ENCODE measurements at places on chromosomes 3 and 15.

- DNase-seq: no peak
Observed at GRCh38 chr3:65978116-65978515, 60.6 kb downstream of the MAGI1 start.

GRCh38 chr3:6281662-6282061 is 579.3 kb upstream of the GRM7 start:
- DNase-seq: no peak

DNA sequence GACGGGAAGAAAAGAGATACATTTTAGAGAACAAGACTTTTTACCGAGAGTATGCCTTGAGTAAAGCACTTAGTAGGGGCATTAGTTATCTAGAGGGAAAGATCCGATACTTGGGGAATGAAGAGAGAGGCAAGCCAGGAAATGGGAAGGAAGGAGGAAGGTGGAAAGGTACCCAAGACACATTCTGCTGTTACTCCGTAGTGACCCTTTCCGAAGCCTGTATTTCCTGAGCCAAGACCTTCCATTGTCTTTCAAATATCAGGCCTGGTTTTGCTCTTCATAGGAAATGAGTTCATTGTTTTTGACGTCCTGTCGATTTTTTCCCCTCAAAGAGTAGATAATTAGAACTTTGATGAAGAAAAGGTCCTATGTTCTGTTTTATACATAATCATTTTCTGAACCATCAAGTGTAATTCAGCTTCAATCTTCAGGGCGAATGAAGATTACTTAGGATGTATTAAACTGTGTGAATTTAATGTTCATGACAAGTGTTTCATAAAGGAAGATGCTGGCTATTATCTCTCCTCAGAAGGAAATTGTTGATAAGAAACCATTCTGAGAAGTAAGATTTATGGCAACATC is 95.7 kb downstream of the PPM1L start:
- no peak for DNase-seq

DNA sequence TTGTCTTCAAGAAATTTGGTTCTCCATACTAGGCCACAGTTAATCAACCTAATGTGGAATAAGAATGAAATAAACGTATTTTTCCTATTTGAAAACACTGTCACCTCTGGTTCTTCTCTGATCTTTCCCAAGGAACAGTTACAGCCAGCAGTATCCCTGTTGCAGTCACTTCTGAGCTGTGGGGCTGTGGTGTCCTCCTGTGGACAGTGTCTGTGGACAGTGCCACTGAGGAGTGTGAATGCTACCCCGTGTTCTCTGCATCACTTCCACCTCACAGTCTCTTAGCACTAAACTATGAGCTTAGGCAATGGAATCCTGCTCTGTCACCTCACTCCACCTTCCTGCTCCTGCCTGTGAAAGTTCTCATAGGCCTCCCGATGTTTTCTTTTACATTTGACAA is 817.5 kb downstream of the VGLL3 start:
- DNase-seq: no peak

- DNase-seq: no peak
Observed at GRCh38 chr3:17231537-17232261, 346.9 kb downstream of the PLCL2 start.

GRCh38 chr3:14861446-14862302 is 42.9 kb downstream of the FGD5 start:
- DNase-seq: no peak

GRCh38 chr3:183274609-183275008 is 21.6 kb downstream of the B3GNT5 start:
- no peak for DNase-seq

- DNase-seq: peak; percentile 78
Observed at GRCh38 chr15:67542420-67543347, at the start of gene MAP2K5. Gene MAP2K5, plus strand, starts transcription at chr15:67542703. Its CDS starts 633 bp downstream, at chr15:67543336.

GRCh38 chr15:93291380-93291779 is 202.4 kb upstream of the RGMA start:
- no peak for DNase-seq

- DNase-seq: no peak
Observed at GRCh38 chr15:42306681-42307080, 33.4 kb upstream of the TMEM87A start.

GRCh38 chr3:146249921-146250320 is 984 bp downstream of the PLSCR4 start:
- no peak for DNase-seq

GRCh38 chr3:188877381-188877780 is 294.4 kb upstream of the TPRG1 start:
- no peak for DNase-seq

DNA sequence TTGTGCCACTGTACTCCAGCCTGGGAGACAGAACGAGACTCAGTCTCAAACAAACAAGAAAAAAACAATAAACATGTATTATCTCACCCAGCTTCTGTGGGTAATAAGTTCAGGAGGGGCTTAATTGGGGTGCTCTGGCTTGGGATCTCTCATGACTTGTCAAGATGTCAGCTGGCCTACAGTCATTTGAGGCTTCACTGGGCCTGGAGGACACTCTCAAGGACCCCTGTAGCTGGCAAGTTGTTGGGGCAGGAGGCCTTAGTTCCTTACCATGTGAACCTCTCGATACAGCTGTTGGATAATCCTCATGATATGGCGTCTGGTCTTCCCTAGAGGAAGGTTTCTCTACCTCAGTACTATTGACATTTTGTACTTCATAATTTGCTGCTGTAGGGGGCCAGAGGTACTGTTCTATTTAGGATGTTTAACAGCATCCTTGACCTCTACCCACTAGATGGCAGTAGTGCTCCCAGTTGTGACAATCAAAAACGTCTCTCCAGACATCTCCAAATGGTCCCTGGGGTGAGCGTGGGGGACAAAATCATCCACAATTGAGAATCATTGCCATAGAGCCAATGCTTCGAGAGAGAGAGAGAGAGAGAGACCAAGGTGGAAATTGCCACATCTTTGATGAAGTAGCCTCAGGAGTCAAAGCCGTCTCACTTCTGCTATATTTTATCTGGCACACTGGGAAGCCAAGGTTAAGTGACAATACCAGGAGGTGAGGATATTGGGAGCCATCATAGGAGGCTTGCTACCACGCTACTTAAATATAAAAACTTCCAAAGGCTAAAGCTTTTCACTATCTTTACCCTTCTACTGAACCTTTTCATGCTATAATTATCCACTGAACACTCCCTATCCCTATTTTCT is 23.9 kb upstream of the SLTM start:
- peak; percentile 46 for DNase-seq

DNA sequence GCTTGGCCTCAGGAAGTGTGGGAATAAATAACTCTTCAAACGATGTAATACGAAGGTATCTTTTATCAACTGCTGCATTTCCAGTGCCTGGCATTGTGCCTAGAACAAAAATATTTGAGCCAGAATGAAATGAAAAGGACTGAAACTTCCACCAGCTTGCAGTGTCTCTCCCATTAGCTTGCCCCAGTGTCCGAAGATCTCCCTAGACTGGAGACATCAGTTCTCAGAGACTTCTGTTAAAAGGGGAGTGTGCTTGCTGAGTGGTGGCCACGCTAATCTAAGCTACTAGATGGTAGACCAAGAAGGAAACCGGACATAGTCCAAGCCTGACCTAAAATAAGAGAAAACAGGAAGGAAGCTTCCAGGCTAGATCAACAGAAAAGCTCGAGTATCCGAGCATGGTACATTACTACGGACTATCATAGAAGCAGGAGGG is 28.6 kb downstream of the KCNAB1 start:
- no peak for DNase-seq

GRCh38 chr3:2727610-2728318 is 382.4 kb downstream of the IL5RA start:
- no peak for DNase-seq
